ENCODE measurements at places on chromosomes 7 and 10. TPM values are rescaled to one million over a fixed set of nuclear protein-coding genes. Genes with fewer than 3 reads are reported as not detected.

Gene NYAP1
- 0.15 TPM for total RNA-seq

GRCh38 chr7:110095372-110096052, 995.4 kb upstream of the LRRN3 start:
- no peak for ATAC-seq

- no peak for ATAC-seq
Observed at GRCh38 chr7:11457419-11457818, 374.6 kb downstream of the THSD7A start.

Gene CALHM3
- not detected for total RNA-seq

DNA sequence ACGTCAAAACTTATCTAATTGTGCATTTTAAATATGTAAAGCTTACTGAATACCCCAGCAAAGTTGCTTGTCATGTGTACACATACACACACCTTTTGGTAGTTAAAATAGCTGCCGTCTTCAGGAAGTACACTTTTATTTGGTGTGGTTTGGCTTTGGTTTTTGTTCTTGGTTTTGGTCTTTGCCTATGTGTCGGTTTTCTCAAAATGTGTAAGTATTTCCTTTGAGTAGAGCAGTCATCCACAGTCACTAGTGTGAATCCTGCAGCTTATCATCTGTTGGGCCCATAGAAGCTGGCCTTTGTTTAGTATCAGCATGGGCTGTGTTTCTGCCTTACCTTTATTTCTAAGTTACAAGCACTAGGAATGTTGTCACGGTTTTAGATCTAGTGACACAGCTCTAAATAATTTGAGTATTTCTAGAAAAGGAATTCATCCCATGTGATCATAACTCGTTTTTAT, 35.3 kb downstream of the NET1 start:
- ATAC-seq, result peak; percentile 90

Gene AEBP1
- total RNA-seq, result 5.3 TPM

GRCh38 chr10:117622471-117623184, 80.1 kb downstream of the EMX2 start:
- no peak for ATAC-seq

DNA sequence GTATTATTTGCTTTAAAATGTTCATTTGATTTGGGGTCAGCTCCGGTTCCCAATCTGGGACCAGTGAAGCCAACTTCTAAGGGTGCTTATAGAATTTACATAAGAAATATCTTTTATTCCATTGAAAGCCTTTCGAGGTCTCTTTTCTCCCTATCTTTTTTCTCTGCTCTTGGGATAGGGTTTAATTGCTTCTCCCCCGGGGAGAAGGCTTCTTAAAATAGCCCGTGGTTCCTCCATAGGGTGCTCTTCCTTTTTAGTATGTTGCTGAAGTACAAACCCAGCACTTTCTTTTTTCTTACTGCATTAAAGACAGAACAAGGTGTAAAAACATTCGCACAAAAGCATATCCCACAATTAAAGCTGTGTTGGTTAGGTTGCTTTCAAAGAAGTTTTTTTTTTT, 107.5 kb downstream of the POU6F2 start:
- no peak for ATAC-seq

DNA sequence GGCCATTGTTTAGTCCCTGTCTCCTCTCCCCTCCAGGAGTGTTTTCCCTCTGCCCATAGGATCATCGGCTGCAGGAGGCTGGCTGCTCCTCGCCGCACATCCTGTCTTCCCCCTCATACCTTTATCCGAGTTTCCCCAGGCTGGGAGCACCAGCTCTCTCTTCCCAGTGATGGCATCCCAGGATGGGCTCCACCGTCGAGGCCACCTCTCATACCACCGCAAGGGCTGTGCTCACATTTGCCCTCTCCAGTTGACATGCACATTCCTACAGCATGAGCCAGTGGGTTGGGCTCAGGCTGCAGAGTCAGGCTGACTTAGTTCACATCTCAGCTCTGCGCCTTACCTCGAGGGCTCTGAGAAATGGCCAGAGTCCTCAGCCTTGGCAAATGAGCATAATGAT, 12.1 kb downstream of the HKDC1 start:
- no peak for ATAC-seq

- ATAC-seq, result no peak
Observed at GRCh38 chr7:15292138-15292537, 269.7 kb downstream of the AGMO start.

DNA sequence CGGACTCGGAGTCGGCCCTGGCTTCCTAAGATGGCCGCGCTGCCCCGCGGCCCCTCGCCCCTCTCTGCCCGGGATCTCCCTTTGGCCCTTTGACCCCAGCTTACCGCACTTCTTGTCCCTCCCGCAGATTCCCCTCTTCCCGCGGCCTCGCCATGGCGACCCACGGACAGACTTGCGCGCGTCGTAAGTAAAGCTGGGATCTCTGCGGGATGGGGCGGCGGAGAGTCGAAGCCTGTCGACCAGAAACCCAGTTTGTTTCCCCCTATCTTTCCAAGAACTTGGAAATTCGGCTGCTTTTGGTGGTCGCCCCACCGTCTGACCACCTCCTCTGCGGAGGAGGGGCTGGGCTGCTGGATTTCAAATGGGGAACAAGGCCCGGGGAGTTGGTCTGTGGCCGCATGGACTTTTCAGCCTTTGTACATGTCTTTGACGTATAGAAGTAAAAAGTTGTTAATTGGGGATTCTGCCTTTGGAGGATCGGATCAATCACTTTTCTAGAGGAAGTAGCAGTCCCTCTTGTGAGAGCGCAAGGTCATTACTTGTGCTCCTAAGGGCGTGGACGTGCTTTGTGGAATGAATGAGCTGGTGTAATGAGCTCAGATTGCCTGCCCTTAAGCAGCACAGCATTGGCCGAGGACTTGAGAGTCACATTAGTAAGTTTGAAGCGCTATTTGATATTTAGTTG, 553 bp downstream of the VDAC2 start:
- ATAC-seq, result peak; percentile 13

Gene RBP3
- not detected for total RNA-seq

DNA sequence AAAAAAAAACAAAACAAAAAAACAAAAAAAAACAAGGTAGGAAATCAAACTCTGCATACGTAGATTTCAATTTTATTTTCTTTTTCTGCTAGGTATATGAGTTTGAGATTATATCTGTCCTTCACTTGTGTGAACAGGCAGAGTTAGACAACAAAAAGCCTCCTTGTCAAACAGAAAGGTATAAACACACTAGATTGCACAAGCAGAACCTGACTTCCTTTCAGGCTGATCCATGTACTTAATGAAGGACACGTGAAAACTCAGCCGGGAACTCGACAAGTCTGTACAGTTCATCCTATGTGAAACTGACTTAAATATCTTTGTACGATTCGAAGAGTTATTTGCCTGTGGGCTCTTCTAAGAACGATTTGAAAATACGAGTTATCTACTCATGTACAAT, 254.1 kb downstream of the ARL4A start:
- no peak for ATAC-seq

DNA sequence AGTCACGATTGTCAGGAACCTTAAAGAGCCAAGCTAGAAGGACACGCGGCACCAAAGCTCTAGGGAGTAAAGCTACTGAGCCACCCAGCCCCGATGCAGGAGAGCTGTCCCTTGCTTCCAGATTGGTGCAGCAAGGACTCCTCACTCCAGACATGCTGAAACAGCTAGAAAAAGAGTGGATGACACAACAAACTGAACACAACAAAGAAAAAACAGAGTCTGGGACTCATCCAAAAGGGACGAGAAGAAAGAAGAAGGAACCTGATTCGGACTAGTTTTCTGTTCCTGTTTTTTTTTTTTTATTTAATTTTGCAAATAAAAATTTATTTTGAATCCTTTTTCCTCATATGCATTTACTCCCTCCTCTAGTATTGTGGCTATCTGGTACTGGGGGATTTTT, 11.4 kb upstream of the HKDC1 start:
- ATAC-seq, result no peak

- no peak for ATAC-seq
Observed at GRCh38 chr7:47576031-47576865, 5.7 kb downstream of the TNS3 start.

GRCh38 chr7:132779164-132779563, 202.9 kb upstream of the PLXNA4 start:
- ATAC-seq, result peak; percentile 28

- ATAC-seq, result no peak
Observed at GRCh38 chr10:34346516-34347100, 468.5 kb downstream of the PARD3 start.

DNA sequence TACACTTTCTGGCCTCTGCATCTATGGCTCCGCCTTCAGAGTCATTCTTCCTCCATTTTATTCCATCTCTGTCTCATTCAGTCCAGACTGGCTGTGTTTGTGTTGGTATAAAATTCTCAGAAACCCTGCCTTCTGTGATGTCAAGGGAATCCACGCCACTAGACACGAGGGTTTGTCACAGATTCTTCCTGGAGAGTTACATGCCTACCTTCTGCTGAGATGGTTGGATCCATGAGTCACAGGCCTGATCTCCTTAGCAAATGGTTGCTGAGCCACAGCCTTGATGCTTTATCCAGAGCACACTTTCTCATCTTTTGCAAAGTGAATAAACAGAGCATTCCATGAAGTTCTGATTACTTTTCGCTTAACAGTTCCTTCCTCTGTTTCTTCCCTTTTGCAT, 35.9 kb upstream of the TSPAN33 start:
- ATAC-seq, result no peak

Gene ZCWPW1
- 3.8 TPM for total RNA-seq

- no peak for ATAC-seq
Observed at GRCh38 chr7:116354546-116355423, 144.4 kb downstream of the TES start.

Gene DPY19L1
- total RNA-seq, result 17.9 TPM

DNA sequence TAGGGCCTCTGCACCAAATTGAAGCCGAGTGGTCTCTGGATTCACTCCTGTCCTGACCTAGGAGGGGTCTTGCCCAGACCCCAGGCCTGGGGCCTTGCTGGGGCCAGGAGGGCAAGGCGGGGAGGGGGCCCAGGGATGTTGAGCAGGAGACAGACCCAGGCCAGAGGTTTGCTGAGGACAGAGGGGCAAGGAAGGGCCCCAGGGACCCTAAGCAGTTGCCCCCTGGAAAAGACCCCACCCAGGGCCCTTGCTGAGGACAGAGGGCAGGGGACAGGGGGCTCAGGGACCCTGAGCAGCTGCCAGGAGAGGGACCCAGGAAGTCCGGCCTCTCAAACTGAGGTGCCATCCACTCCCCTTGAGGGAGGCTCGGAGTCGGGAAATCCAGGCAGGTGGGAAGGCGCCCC, 32.7 kb downstream of the FOXL3 start:
- ATAC-seq, result no peak

GRCh38 chr7:1080252-1080920, 7.5 kb upstream of the GPER1 start:
- no peak for ATAC-seq

Gene PLEKHS1
- not detected for total RNA-seq

- no peak for ATAC-seq
Observed at GRCh38 chr10:99084161-99084560, 151.5 kb downstream of the HPSE2 start.

- ATAC-seq, result no peak
Observed at GRCh38 chr10:97188261-97188711, 2.5 kb upstream of the SLIT1 start.

GRCh38 chr7:80124526-80125264, 9.9 kb upstream of the GNAI1 start:
- no peak for ATAC-seq

- ATAC-seq, result no peak
Observed at GRCh38 chr7:98369726-98370125, 31.2 kb downstream of the BAIAP2L1 start.

- ATAC-seq, result no peak
Observed at GRCh38 chr10:130763491-130763890, 548.0 kb downstream of the TCERG1L start.

Gene ZNF488
- total RNA-seq, result 0.11 TPM

Gene HTRA1
- not detected for total RNA-seq

All from activated T-helper 17 cell treated with anti-CD3 and anti-CD28 coated beads, Interleukin-2, amount 50 U/mL, for 72 hours (primary cell).